ENCODE measurements at places on chromosomes 11 and 22.

GRCh38 chr22:29305836-29306174, 645 bp upstream of the GAS2L1 start:
- no peak for DNase-seq

DNA sequence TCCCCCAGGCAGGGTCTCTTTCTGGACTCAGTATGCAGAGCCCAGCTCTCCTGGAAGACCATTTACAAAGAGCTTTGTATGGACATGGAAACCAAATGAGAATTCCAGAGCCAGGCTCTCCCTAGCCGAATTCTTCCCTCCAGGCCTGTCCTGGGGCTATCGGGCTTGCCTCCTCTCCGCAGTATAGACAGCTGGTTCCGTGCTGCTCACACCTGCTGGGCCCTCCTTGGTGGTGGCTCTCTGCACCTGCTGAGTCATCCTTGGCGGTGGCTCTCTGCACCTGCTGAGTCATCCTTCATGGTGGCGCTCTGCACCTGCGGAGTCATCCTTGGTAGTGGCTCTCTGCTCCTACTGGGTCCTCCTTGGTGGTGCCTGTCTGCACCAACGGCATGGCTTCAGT, 743.5 kb downstream of the BRD1 start:
- DNase-seq = no peak

DNA sequence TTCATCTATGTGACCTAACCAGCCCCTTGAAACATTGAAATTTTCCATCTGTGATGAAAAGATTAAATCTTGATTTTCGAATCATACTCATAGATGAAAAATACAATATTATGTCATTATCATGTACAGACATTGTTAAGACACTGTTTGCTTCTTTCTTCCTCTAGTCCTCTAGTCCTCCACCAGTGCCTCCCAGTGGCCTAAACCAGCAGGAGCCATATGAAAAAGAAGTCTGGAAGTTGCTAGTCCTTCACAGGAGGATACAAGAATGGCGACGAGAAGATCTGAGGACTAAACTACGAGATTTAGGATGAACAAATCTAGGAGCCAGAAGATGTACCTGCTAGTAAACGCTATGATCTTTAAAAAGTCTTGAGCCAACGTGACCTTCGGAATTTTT, 134.1 kb downstream of the SLC17A6 start:
- DNase-seq = no peak

- no peak for DNase-seq
Measured at GRCh38 chr11:4025248-4025966, 69.2 kb upstream of the RRM1 start.

- no peak for DNase-seq
Measured at GRCh38 chr11:86934582-86934900, 20.7 kb downstream of the FZD4 start.

DNA sequence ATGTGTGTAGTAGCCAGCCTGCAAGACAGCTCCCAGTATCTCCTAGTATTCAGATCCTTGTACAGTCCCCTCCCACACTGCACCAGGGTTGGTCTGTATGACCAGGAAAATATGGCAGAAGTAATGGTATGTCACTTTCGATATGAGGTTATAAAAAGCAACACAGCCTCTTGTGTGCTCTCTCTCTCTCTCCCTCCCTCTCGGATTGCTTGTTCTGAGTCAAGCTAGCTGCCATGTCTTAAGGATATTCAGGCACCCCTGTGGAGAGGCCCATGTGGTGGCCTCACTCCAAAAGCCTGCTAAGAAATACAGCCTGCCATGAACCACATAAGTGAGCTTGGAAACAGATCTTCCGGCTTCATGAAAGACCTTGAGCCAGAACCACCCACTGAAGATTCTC, 25.4 kb downstream of the FXYD6 start:
- no peak for DNase-seq

GRCh38 chr11:122922893-122923292, 40.3 kb downstream of the JHY start:
- DNase-seq = no peak

DNA sequence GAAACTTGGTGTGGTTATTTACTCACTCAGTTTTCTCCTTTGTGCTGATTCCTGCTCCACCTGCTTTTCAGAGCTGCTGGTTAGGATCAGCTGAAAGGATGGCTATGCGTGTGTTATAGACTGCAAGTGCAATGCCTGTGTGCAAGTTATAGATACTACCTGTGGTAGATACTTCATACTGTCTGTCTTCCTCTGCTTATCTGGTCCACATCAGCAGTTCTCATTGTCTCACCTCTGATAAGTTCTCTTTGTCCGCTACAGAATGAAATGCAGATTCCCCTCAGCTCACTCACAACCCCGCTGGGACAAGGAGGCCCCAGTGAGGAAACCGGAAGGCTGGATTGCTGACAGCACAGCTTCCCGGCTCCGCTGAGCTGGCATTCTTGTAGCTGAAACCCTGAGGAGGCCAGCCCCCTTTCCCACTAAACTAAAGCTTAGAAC, 37.5 kb upstream of the LYVE1 start:
- no peak for DNase-seq

DNA sequence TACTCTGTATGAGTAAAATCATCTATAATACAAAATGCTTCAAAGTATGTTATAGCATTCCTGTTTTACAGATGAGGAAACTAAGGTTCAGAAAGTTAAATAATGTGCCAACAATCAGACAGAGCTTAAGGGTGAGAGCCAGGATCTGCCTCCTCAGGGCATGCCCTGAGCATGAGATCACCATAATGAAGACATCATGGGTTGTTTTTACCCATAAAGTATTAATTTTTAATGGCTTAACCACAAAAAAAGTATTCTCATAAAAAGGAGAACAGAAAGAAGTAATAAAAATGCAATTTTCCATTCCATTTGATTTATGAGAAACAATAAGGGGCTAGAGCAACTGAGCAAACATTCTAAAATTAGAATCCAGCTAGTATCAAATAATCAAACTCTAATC, 534.3 kb upstream of the ARHGAP42 start:
- no peak for DNase-seq

Measured in NCI-H2081 treated with DMSO at 0.1 percent for 48 hours (cell line).